Bronchial epithelial cell (primary cell): ENCODE measurements at places on chromosomes 1 and 21. TPM values are rescaled to one million over a fixed set of nuclear protein-coding genes. Genes with fewer than 3 reads are reported as not detected.

The CLDN19 gene
- not detected in 2 replicates for total RNA-seq

The TNFRSF1B gene
- under 0.01 TPM in 2 replicates for total RNA-seq

The FAM151A gene
- not detected in 2 replicates for total RNA-seq

The SDC3 gene
- 2.4 and 4.7 TPM in 2 replicates for total RNA-seq

The PGLYRP3 gene
- total RNA-seq: 0.53 and 4.6 TPM in 2 replicates

The GJB4 gene
- total RNA-seq: 8.2 and 17.3 TPM in 2 replicates

The ACKR1 gene
- total RNA-seq: not detected in 2 replicates

The CFAP74 gene
- total RNA-seq: not detected in 2 replicates

The RAB42 gene
- total RNA-seq: not detected in 2 replicates

The SLC2A5 gene
- under 0.01 and 0.26 TPM in 2 replicates for total RNA-seq

The TRIM58 gene
- total RNA-seq: not detected in 2 replicates

The PLA2G2A gene
- total RNA-seq: not detected in 2 replicates

The CFAP107 gene
- total RNA-seq: not detected in 2 replicates

The CR1L gene
- total RNA-seq: not detected in 2 replicates

The DNM3 gene
- 0.64 and 1.3 TPM in 2 replicates for total RNA-seq

The DENND2C gene
- 18.2 and 31.5 TPM in 2 replicates for total RNA-seq

The SLX9 gene
- total RNA-seq: 32.0 and 34.0 TPM in 2 replicates

The SPRR2F gene
- total RNA-seq: not detected in 2 replicates

The SH2D2A gene
- 1.2 and 1.8 TPM in 2 replicates for total RNA-seq

The CNN3 gene
- total RNA-seq: 33.4 and 55.4 TPM in 2 replicates

The INTS3 gene
- 12.6 and 12.7 TPM in 2 replicates for total RNA-seq

The COA6 gene
- 29.7 and 48.3 TPM in 2 replicates for total RNA-seq

The LRRC3 gene
- under 0.01 and 0.38 TPM in 2 replicates for total RNA-seq

The CYP4Z1 gene
- total RNA-seq: not detected in 2 replicates

The CHODL gene
- total RNA-seq: under 0.01 TPM in 1 of 2 replicates, not detected in the other

The ACBD6 gene
- 98.6 and 118 TPM in 2 replicates for total RNA-seq

The TXNIP gene
- 9.0 and 913 TPM in 2 replicates for total RNA-seq

The C1QB gene
- not detected in 2 replicates for total RNA-seq

The NPHS2 gene
- total RNA-seq: not detected in 2 replicates

The WNT3A gene
- total RNA-seq: not detected in 2 replicates

The CACYBP gene
- total RNA-seq: 44.2 and 155 TPM in 2 replicates
